Muscle of arm (tissue), 14 donors: ENCODE measurements at places on chromosomes 1 and 21. TPM values are rescaled to one million over a fixed set of nuclear protein-coding genes. Genes with fewer than 3 reads are reported as not detected.

Gene ST6GALNAC3
- polyA plus RNA-seq = 12.2 TPM

DNA sequence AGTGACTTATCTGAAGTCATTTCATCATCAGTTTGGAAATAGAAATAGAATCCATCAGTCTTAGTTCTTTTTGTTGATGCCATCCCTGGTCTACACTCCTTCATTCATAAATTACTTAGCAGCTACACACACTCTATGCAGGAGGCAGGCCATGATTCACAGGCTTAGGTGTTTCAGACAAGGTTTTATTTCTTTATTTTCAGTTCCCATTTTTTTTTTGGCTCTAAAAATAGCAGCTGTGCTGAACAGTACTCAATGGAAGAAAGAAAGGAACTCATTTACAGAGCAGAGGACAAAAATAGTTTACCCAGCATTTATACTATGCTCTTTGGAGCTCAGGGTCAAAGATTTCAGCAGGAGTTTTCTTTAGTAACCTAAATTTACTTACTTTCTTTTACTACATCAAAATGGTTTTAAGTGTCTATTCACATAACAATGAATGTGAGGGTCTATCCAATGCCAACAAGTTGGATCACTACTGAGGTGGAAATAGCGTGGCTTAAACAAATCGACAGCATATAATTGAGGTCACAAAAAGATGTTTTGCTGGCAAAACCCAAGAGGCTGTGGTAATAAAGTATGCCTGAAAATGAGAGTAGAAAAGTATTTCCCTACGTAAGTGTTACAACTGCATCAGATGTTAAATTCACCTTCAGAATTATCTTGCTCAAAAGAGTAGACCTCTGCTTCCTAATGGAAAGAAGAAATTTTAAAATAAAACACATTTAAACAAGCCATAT lies 7.7 kb downstream of the KRTAP19-8 start:
- no peak for DNase-seq

GRCh38 chr1:181503171-181503810 lies 20.0 kb downstream of the CACNA1E start:
- DNase-seq = peak; percentile 63

- no peak for DNase-seq
Measured at GRCh38 chr21:41712201-41712600, 54.7 kb downstream of the RIPK4 start.

- DNase-seq = no peak
Measured at GRCh38 chr1:2391931-2392509, 379 bp downstream of the RER1 start.
